HCT116 (cell line): ENCODE measurements at places on chromosomes 2 and 18.

- DNase-seq: no peak
Observed at GRCh38 chr2:2887772-2888387, 489.7 kb downstream of the EIPR1 start.

GRCh38 chr2:242030858-242031257 is 161.3 kb downstream of the RTP5 start:
- no peak for DNase-seq

GRCh38 chr18:74789078-74789477 is 191.4 kb downstream of the ZNF407 start:
- no peak for DNase-seq

GRCh38 chr2:180412219-180412618 is 405.1 kb upstream of the CWC22 start:
- DNase-seq: no peak

GRCh38 chr18:24631243-24632025 is 171.0 kb downstream of the HRH4 start:
- DNase-seq: no peak
